Stimulated activated CD8-positive, alpha-beta memory T cell treated with anti-CD3 and anti-CD28 coated beads, Interleukin-2, amount 100 ng/mL, for 1 hour (primary cell): ENCODE measurements at places on chromosomes 12 and 14.

DNA sequence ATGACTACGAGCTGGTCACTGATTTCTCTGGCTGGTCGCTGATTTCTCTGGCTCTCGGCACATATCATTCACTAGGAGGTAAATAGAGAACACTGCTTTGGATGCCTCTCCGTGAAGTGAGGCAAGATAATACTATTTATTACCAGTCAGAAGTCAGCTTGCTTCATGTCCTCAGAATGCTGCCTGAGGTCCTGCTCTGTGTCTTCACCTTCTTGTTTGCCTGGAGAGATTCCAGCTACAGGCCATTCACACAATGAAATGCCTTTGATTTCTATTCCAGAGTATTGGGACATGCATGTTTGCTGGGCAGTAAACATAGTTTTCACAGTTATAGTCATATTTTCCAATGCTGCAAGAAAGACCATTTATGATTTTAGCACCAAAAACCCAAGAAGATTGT is 106.7 kb downstream of the AEBP2 start:
- DNase-seq: no peak

DNA sequence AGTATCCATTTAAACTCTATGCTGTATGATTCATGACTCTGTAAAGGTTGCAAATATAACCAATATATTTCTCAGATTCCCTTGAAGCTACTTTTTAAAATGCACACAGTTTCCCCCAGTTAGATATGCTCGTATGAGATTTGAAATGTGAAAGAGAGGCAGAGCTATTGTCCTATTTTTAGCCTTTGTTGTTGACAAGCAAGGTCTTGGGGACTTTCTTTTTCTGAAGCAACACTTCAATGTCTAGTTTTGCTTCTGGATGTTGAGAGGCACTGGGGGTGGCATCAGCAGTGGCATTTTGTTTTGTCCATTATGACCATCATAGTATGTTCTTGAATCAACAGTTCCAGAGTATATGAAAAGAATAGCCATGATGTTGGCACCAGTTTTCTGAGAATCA is 63.4 kb downstream of the ASCL1 start:
- no peak for DNase-seq

- no peak for DNase-seq
These were observed 86.9 kb downstream of the ACSS3 start for GRCh38 chr12:81164827-81165226.

GRCh38 chr14:37970696-37971095 is 237.0 kb upstream of the SSTR1 start:
- DNase-seq: no peak

GRCh38 chr14:64701660-64702059 is 2.6 kb upstream of the PLEKHG3 start:
- no peak for DNase-seq

DNA sequence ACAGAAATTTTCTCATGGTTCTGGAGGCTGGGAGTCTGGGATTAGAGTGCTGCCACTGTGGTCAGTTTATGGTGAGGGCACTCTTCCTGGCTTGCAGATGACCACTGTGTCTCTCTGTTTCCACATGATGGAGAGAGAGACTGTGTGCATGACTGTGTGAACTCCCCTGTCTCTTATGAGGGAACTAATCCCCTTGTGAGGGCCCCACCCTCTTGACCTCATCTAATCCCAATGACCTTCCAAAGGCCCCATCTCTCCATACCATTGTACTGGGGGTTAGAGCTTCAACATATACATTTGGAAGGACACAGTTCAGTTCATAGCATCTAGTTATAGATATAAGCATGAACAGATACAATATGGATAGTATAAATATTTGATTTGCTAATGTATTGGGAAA is 31.7 kb downstream of the ANO6 start:
- DNase-seq: no peak
